Neural crest cell (in vitro differentiated cells): ENCODE measurements at places on chromosomes 3 and 15.

DNA sequence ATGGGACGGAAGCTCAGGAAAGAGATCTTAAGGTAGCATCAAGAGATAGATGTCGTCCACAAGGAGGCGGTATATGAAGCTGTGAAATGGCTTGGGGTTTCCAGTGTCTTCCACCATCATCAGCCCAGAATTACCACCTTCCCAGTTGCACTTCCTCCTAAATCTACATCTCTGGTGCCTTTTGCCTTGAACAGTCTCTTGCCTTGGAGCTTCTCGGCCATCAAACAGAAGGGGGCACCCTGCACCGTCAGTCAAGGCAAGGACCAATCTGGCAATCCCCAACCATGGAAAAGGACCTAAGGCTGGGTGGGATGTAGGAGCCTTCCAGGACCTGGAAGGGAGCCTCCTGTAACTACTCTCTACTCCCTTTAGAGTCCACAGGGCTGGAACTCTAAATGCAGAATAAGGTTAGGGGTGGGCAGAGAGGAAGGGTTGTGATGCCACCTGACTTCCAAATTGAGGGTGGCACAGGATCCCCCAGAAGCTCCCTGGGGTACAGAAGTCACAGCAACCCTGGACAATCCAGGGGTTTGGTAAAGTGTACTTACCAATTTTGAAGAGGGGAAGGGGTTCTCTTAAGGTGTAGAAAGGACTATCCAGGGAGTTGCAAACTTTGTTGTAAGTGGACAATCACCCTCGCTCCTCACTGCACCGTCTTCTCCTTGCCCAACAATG, 1.0 kb upstream of the RYR3 start:
- DNase-seq, result no peak

DNA sequence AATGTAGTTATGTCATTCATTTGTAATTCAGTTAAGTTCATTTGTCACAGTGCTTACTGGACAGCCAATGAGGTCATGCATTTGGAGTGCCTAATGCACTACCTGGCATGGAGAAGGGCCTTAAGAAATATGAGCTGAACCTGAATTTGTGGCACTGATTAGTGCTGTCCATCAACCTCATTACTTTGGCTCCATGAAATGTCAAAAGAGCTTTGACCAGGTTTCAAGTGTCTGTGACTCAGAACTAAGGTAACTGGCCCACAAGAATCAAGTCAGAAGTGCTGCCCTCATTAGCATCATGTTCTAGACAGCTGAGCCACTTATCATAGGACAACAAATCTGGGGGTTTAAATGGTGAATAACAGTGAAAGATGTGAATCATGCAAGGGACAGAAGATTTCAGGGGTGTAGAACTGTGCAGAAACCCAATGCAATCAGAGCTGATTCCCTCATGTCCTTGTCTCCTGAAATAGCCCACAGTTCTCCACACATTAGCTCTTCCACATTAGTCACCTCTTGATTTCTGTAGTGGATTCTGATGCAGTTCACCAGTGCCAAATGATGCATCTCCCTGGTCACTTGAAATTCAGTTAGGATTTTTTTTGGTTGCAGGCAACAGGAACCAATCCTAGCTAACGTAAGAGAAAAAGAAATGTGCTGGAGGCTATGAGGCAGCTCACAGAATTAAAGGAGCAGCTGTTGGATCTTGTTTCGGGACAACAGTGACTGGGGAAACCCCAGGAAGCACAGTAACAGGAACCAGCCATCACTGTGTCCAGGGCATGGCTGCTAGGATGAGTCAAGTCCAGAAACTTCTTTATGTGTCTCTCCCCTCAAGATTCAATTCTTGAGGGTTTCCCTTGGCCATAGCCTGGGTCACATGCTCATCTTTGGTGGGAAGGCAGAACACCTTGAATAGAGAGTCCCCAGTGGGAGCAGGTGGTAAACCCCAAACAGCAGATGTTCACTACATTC, 38.7 kb downstream of the CHST2 start:
- no peak for DNase-seq

- no peak for DNase-seq
Measured at GRCh38 chr3:177680472-177680821, 483.2 kb upstream of the TBL1XR1 start.

DNA sequence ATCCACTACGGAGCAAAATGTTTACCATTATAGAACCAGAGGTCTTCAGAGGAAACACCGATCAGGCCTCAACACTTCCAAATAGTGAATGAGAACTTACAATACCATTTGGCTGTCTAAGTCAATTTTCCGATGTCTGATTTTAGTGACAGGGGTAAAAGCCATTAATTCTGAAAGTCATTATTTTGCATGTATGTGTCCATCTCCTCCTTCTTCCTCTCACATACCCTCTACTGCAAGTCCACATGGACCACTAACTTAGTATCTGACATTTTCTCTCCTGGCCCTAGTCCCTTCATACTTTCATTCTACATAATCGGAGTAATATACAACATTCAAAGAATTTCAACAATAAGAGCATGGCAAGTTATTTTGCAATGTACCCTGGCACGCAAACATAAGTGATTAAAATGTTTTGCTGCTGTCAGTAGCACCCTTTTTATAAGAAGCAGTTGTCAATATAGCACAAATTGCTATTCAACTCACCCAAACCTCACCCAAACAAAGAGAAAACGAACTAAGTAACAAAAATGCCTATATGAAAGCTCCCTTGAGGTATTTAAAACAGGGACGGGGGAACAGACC, 1.9 kb downstream of the TOP2B start:
- no peak for DNase-seq

DNA sequence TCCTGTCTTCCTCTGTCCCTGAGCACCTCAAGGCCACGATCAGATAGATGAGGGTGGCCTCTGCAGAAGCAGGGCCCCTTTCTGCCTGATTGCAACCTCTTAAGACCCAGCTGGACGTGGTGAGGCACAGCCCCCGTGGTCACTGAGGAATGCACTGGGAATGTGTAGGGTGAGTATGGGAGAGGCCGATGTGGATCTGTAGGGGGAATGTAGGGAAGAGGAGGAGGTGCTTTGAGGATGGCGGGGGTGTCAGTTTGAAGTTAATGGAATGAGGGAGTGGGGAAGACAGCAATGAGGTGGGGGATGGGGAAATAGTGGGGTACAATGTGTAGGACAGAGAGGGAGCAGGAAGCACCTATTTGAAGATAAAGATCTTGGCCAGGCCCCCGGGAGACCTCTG, 785 bp upstream of the IQCF5 start:
- no peak for DNase-seq

- DNase-seq, result no peak
Measured at GRCh38 chr3:117553461-117553860, 843.9 kb downstream of the TUSC7 start.

- no peak for DNase-seq
Measured at GRCh38 chr3:126967386-126967785, 15.5 kb upstream of the PLXNA1 start.

GRCh38 chr15:41559239-41559782, 299 bp downstream of the TYRO3 start:
- no peak for DNase-seq

- no peak for DNase-seq
Measured at GRCh38 chr3:23904545-23904944, 12.2 kb downstream of the NKIRAS1 start.

- DNase-seq, result no peak
Measured at GRCh38 chr15:95498961-95499360, 831.5 kb upstream of the NR2F2 start.

GRCh38 chr3:134711284-134711683, 60.5 kb upstream of the KY start:
- DNase-seq, result no peak

DNA sequence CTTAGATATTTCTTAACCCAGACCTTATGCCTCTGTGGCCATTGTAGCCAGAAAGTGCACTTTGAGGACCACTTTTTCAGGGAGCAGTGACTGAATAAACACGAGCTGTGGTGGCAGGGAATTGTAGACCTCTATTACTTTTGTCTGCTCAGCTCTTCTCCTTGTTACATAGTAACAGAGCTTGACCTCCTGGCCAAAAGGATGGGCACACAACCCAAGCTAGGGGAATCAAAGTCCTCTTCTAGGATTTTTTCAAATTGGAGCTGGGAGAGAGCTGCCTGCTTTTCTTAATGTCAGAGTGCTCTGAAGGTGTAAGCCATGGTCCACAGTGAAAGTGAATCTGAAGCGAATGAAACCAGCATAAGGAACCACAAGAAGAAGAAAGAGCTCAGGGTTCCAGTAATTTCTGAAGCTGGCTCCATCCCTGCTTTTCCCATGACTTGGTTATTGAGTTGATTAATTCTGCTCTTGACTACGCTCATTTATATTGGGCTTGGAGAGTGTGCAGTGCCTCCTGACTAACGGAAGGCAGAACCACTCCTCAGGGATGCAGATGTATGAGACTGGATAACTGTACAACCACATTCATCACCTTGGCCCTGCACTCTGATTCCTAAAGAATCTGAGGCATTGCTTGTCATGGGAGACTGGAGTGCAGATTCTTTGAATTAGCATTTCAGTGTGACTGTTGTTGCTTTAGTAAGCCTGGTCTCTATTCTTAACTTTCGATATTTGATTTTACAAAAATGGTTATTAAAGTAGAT, 60.9 kb downstream of the TLNRD1 start:
- no peak for DNase-seq

DNA sequence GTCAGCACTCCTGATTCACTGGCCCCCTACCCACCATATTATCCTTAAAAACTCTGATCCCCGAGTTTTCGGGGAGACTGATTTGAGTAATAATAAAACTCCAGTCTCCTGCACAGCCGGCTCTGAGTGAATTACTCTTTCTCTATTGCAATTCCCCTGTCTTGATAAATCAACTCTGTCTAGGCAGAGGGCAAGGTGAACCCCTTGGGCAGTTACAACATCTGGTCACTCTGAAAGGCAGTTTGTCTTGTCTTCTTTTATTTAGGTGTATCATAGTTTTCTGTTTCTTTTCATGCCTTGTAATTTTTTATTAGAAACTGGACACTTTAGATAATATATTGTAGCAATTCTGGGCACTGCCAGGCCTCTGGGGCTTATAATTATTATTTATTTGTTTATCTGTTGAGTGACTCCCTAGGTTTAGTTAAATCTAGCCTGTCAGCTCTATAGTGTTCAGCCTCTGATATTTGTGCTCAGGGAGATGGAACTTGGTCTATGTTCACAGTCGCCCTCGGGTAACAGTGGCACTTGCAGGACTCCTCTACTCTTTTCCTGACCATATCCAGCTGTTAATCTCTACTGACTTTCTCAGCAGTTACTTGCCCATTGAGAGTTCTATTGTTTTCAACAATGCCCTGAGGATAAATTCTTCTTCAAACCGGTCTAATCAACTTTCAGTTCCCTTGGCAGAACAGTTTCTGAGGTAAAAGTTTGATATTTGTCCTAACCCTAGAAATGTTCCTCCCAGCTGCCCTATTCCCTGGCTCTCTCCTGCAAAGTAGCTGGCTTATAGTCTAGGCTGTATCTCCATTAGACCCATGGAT, 15.5 kb upstream of the PLAAT1 start:
- DNase-seq, result no peak

DNA sequence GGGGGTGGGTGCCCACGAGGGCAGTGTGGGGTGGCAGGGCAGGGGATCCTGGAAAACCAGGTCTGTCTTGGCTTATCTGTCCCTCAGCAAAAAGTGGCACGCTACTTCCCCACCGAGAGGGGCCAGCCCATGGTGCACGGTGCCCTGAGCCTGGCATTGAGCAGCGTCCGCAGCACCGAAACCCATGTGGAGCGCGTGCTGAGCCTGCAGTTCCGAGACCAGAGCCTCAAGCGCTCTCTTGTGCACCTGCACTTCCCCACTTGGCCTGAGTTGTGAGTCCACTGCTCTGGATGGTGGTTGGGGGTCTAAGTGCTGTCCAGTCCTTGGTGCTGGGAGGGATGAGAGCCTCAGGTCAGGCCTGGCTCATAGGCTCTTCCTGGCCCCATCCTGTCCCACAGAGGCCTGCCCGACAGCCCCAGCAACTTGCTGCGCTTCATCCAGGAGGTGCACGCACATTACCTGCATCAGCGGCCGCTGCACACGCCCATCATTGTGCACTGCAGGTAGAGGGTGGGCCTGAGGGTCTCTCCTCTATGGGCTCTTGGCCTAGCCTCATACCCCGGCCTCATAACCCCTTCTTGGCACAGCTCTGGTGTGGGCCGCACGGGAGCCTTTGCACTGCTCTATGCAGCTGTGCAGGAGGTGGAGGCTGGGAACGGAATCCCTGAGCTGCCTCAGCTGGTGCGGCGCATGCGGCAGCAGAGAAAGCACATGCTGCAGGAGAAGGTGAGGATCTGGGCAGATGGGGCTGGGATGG, 31.1 kb downstream of the PTPN23 start:
- DNase-seq, result no peak

DNA sequence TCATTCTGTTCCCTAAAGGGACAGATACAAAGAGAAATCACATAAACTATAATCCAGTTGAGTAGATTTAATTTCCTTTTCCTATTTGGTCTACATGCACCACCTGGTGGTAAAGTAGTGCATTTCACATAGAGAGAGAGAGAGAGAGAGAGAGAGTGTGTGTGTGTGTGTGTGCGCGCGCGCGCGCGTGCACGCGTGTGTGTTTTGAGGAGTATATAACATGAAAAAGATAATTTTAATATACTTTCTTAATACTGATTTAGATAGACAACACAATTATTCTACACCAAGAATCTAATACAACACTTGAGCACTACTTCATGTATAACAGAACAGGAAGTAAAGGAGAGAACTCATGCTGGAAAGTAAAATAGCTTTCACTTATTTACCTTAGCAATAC, 1.1 kb upstream of the FGF7 start:
- peak; percentile 35 for DNase-seq

- no peak for DNase-seq
Measured at GRCh38 chr15:26632500-26632899, 140.4 kb downstream of the GABRB3 start.

GRCh38 chr15:64222573-64223366, 59.9 kb upstream of the PPIB start:
- DNase-seq, result no peak

- no peak for DNase-seq
Measured at GRCh38 chr15:74903676-74904075, 3.0 kb downstream of the FAM219B start.

GRCh38 chr15:64683378-64683777, 92.0 kb downstream of the RBPMS2 start:
- no peak for DNase-seq

- no peak for DNase-seq
Measured at GRCh38 chr15:62929000-62929357, 113.6 kb upstream of the TPM1 start.

GRCh38 chr3:53109190-53109589, 21.0 kb downstream of the RFT1 start:
- DNase-seq, result no peak

- no peak for DNase-seq
Measured at GRCh38 chr3:132083583-132084279, 48.9 kb upstream of the CPNE4 start.

DNA sequence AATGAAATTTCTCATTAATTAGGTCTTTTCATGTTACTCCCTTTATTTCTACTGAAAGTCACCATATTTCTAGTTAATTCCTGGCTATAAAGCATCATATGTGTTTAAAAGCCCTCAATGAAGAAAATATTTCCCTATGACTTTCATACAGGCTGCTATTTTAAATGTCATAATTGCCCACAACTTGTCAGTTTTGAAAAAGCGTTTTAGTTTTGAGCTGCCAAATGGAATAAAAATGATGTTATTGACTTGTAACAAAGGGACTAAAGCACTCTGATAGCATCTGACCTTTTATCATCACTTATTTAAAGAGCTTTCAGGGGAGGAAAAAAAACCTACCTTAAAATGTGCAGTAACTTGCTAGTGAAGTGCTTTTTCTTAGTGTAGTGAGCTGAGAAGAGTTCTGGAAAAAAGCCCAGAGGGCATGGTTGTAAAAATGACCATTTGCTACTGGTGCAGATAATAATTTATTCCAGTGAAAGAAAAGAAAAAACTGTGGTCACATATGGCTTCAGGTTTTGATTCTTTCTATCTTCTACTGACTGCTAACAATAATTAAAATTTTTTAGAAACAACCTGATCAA, 877.2 kb downstream of the CADM2 start:
- no peak for DNase-seq
